ENCODE measurements at places on chromosomes 5 and 9.
A peak's percentile ranks its signal among the peaks of the same experiment; 100 is the strongest.

DNA sequence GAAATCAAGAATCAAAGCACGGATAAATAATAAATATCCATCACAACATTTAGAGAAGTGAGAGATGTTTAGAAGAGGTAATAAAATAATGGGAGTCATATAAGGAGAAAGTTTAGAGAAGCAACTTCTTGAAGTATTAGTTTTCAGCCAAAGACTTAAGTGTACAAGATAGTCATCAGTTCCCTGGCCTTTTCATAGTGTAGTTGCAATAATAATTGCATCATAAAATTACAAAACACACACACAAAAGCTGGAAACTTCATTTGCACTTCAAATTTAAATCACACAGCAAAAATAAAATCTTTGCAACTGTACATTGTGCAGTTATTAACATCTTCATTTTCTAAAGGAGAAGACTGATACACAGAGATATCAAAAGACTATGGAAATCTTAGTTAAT, 319.1 kb upstream of the RGMB start:
- no peak for DNase-seq

DNA sequence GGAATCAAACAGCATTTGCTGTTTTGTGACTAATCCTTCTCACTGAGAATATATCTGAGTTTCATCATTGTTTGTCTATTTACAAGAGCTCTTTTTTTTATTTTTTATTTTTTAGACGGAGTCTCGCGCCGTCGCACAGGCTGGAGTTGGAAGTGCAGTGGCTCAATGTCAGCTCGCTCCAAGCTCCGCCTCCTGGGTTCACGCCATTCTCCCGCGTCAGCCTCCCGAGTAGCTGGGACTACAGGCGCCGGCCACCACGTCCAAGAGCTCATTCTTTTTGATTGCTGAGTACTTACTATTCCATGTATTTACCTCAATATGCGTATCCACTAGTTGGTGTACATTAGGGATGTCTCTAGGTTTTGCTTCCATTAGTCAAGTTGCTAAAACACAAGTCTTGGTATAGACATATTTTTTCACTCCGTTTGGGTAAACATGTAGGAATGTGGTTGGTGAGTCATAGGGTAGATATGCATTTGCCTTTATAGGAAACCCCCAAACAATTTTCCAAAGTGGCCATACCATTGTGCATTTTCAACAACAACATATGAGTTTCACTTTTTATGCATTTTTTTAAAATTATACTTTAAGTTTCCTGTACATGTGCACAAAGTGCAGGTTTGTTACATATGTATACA, 1005.0 kb upstream of the CDH10 start:
- DNase-seq: no peak

GRCh38 chr5:180126716-180127681, 55.4 kb upstream of the RNF130 start:
- DNase-seq: no peak

DNA sequence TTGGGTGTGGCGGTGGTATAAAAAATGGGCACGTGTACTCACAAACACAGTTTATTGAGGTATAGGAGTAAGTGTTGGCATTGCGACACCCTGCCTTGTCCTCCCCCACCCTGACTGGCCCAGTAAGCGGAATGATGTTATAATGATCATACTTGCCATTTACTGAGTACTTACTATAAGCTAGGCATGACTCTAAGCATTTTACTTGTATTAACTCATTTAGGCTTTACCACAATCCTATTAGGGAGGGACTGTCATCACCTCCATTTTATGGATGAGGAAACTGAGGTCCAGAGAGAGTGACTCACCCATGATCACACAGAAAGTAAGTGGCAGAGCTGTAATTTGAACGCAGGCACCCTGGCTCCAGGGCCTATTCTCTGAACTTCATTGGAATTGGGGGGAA, 2.3 kb downstream of the SMIM3 start:
- no peak for DNase-seq

GRCh38 chr9:17793713-17794622, 215.1 kb downstream of the SH3GL2 start:
- no peak for DNase-seq

GRCh38 chr5:132480042-132480441, 10.5 kb downstream of the IRF1 start:
- DNase-seq: no peak

- no peak for DNase-seq
Observed at GRCh38 chr5:145158730-145159129, 676.4 kb downstream of the PRELID2 start.

DNA sequence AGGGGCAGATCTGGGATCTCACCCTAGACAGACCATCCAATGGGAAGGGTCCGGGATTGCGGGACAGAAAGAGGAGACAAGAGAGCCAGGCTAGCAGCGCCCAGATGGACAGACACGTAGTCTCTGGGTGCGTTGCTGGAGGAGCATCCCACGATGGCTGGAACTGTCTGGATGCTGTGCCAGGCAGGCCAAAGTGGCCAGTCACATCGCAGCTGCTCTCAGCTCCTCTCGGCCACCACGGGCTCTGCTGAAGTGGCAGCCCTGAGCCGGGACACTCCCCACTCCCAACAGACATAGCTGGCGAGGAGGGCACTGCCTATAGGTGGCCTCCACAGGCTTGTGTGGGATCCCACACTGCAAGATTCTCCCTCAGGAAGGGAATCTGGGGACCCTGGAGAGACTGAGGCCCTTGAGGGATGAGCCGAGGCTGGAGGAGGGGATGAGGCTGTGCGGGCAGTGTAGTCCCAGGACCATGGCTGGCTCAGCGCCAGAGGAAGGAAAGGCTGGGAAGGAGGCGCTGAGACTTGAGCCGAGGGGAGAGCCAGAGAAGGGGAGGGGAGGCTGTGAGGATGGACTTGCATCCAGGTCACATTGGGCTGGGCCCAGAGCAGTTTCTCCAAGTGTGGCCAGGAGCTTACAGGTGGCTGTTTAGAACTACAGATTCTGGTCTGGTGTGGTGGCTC, 10.3 kb upstream of the WDR5 start:
- DNase-seq: no peak

GRCh38 chr5:111942661-111943401, 185.8 kb upstream of the NREP start:
- no peak for DNase-seq

DNA sequence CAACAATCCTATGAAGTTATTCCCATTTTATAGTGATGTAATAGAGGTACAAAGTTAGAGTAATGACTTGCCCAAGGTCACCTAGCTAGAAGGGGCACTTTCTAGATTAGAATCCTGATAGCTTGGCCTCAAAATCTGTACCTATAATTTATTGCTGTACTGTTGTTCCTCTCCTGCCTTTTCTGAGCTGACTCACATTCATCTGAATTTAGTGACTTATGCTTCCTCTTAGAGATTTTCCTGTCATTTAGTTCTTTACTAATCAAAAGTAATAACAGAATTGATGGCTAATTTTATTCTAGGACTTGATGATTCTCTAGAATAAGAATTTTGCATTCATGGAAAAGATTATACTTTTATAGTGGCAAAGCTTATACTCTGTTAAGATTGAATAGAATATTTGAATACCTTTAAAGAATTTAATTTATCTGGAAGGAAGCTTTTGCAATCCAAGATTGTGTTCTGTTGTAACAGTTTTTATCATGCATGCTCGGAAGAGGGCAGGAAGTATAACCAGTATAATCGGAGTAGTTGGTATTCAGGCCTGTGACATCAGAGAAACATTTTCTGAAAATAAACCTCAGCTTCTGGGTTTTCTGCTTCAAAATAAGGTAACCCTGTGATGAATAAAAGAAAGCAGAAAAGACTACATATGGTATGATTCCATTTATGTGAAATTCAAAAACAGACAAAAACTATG, 21.3 kb downstream of the CYSTM1 start:
- DNase-seq: no peak

DNA sequence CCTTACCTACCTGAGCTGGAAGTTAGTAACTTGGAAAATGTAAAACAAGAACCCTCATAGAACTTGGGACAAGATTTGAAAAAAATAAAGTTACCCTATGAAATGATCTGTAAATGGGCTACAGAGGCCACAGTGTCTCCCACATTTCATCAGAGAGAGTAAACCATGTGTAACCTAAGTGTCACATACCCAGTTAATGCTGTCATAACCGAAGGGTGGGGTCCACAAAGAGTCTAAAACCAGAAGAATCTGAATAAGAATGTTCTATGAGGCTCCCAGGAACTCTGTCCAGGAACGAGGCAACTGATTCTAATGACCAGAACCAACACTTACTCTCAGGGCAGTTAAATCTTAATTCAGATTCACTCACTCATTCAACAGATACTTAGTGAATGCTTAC, 1.0 kb upstream of the FAM13B start:
- no peak for DNase-seq

GRCh38 chr5:133333326-133334150, 278.8 kb downstream of the FSTL4 start:
- no peak for DNase-seq

GRCh38 chr5:135466178-135467050, 14.3 kb upstream of the TIFAB start:
- DNase-seq: no peak

- no peak for DNase-seq
Observed at GRCh38 chr9:35380619-35381018, 109.3 kb upstream of the RUSC2 start.

DNA sequence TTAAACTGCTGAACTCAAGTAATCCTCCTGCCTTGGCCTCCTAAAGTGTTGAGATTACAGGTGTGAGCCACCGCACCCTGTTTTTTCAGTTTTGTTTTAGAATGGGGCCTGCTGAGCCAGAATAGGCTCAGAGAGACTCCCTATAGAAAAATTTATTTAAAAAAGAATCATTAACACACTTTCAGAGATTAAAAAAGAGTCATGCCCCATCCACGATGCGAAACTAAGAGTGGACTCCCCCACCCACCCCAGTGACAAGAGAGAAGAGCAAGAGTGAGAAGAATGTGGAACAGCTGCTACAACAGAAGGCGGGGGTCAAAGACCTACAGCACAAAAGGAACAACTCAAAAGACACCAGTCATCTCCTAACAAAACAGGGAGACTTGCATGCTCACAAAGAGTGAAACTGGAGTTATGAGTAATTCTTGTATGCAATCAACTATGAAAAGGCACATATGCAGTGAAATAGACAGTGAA, 47.2 kb downstream of the GLDC start:
- DNase-seq: no peak

GRCh38 chr5:40416588-40416987, 263.1 kb upstream of the PTGER4 start:
- DNase-seq: no peak

DNA sequence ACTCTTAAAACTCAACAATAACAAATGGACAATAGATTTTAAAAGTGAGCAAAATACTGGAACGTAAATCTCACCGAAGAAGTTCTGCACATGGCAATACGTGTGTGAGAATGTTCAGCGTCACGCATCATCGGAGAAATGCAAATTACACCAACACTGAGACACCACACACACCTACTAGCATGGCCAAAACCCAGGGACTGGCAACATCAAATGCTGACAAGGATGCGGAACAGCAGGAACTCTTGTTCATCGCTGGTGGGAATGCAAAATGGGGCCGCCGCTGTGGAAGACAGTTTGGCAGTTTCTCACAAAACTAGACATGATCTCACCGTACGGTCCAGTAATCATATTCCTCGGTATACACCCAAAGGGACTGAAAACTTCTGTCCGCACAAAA, 21.6 kb upstream of the CLPTM1L start:
- DNase-seq: no peak

DNA sequence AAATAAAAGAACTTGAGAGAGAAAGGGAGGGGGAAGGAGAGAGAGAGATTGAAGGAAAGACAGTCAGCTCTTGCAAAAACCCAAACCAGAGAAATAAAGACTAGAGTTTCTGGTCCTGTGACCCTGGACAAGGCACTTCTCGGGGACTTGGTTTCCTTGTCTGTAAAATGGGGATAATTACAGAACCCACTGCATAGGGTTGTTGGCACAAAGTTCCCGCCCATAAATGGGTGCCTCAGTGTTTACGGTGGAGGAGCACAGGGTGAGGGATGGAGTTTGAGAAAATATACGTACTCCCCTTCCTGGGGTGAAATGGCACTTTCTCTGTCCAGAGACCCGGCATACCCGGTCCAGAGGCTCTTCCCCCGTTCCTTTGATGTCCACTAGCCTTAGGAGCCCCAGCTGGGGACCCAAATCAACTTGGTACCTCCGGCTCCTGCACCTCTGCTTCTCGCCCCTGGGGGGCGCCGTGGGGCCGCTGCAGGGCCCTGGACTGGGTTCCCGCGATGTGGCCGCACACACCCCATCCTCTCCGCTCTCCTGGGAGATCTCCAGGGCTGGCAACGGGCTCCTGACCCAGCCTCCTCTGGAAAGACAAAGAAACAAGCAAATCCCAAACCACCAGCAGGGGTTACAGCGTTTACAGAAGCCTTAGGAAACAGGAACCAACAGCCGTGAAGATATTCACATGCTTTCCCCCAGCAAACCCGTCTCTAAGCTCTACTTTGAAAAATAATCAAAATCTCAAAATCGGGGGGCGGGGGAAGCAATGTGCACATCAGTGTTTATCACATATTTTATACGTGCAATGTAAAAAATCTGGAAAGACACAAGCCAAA, 26.3 kb downstream of the PTGES start:
- DNase-seq: peak; percentile 12

- no peak for DNase-seq
Observed at GRCh38 chr5:130206686-130207085, 302.4 kb downstream of the CHSY3 start.

GRCh38 chr5:23284656-23285055, 222.8 kb upstream of the PRDM9 start:
- no peak for DNase-seq

DNA sequence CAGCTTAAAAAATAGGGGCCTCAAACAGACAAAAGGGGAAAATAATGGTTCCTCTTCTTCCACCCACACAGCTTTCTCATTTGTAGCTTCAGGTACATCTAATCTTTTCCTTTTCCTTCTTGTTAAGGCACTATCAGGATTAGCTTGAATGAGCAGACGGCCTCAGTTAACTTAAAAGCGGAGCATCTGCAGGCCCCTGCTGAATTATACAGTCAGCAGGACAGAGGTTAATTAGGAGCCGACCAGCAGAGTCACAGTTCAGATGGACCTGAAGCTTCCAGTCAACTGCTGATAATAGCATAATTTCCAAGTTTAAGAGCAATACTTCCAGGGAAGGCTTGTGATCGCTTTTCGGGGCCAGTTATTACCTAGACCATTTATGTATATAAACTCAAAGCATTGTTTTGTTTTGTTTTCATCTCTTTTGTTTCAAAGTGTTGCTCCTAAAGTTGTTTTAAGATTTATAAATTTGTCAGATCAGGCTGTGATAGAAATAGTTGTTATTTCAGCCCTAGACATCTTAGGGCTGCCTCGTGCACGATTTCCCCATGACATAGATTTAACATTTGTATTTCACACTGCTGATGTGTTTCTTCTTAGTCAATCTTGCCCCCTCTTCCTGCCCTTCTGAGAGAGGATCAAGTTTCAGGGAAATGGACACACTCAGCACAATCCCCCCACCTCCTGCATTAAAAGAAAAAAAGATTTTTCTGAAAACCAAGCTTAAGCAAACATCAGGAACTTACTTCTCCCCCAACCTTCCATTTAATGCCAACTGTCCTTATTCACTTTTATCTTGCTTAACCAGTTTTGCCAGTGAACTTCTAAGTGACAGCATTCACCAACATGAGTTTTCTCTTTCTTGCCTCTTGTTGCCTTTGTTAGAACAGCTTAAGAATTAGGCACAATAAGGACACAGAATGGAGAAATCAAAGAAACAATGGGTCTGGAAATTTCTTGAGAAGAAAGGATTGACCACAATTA, 449.8 kb downstream of the ARHGEF28 start:
- DNase-seq: no peak

GRCh38 chr9:121935739-121936138, 157.4 kb downstream of the TTLL11 start:
- no peak for DNase-seq

GRCh38 chr9:15307523-15307841, 466 bp upstream of the TTC39B start:
- DNase-seq: no peak

GRCh38 chr9:4055032-4055431, 244.8 kb downstream of the GLIS3 start:
- DNase-seq: no peak
